Renal cortical epithelial cell (primary cell): ENCODE measurements at places on chromosomes 4 and X. TPM values are rescaled to one million over a fixed set of nuclear protein-coding genes. Genes with fewer than 3 reads are reported as not detected.

DNA sequence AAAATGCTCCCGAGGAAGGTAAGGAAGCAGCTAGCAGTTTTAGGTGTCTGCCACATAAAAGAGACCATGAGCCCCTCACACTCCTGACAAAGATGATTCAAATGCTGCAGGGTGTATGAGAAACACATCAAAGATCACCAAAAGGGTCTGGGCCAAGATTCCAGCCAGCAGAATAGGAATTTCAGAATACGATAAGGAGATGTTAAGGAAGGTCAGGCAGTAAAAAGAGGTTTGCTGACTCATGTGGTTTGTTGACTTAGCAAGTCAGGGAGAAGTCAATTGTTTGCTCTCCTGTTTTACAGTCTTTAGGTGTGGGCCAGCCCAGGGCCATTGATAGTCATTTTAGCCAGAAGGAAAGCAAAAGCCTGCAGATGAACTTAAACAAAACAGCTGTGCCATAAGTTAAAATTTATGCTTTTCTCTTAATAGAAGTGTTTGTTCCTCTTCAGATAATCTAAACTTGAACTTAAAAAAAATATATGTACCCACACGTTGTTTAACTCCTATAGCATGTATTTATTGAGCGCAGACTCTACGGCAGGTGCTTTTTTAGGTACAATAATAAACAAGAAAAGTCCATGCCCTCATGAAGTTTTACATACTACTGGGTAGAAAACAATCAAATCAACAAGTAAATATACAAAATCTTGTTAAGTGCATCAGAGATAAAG is 115.6 kb downstream of the CAMK2D start:
- DNase-seq: peak; percentile 93

DNA sequence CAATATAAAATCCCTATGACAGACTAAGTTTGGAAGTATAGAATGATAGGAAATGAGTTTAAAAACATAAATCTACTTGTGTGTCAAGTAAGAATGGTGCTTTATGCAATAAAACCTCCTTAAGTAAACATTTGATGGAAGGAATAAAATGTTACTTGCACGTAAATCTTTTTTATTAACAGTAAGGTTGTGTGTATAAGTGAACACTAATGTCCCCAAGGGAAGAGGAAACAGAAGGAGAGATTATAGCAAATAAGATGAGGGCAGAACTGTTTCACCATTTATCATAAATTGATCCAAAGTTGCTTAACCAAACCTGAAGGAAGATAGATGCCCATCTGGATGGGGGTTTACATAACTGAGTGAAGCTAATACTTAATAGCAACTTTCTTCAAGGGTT is 86.8 kb downstream of the FRMPD4 start:
- no peak for DNase-seq

The KDR gene
- 0.17 and 0.30 TPM in 2 replicates for total RNA-seq

- DNase-seq: peak; percentile 72
These were observed 47.6 kb downstream of the ADD1 start for GRCh38 chr4:2891294-2891693.

DNA sequence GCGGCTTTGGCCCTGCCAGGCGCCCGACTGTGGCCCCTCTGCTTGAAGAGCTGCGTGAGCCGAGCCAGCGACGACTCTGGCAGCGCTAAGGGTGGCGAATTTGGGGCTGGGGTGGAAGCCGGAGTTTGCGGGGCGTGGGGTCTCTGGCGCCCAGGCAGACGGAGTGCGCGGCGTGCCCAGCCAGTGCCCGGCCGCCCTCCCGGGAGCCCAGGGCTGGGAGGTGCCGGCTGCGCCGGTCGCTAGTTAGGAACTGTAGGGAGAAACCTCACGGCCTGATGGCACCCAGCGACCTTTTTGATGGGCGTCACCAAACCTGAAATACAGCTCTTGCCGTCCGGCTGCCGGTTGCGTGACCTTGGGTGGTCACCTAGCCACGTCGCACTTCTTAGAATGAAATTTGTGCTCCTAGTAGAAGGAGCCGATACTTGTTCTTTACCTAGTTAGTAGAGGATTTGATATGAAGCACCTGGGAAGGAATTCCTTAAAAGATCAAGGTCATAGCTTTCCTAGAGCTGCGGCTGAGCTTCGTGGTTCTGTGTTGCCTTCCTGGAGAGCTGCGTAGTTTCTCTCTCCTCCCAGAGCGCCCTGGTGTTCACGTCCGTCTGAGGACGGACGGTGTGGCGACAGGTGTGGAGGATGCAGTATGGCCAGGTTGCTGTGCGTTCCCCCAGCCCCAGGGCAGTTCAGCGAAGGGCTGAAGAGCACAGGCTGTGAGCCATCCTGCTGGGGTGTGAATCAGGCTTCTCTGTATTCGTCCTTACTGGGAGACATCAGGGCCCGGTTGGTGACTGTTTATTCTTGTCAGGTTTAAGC is 680 bp downstream of the MAEA start:
- no peak for DNase-seq

DNA sequence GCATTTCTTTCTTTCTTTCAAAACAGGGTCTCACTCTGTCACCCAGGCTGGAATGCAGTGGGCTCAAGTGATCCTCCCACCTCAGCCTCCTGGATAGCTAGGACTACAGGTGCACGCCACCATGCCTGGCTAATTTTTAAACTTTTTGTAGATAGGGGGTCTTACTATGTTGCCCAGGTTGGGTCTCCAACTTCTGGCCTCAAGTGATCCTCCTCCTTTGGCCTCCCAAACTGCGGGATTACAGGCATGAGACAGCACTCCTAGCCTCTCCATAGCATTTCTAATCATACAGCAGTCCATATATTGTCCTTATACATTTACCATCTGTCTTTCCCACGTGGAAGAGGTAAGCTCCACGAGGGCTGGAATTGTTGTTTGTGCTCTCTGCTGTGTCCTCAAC is 2.0 kb upstream of the FHIP1A start:
- no peak for DNase-seq

GRCh38 chr4:104490770-104491480 is 3.8 kb downstream of the CXXC4 start:
- DNase-seq: peak; percentile 54

GRCh38 chrX:129161108-129161507 is 362.2 kb downstream of the SMARCA1 start:
- DNase-seq: no peak

GRCh38 chr4:48985976-48986653 is at the start of gene CWH43:
Gene CWH43, plus strand, starts transcription at chr4:48986275. Its CDS starts 155 bp downstream, at chr4:48986430.
- DNase-seq: no peak

GRCh38 chr4:24160358-24160757 is 270.5 kb upstream of the PPARGC1A start:
- peak; percentile 23 for DNase-seq

GRCh38 chr4:148800940-148801339 is 358.7 kb upstream of the NR3C2 start:
- no peak for DNase-seq

DNA sequence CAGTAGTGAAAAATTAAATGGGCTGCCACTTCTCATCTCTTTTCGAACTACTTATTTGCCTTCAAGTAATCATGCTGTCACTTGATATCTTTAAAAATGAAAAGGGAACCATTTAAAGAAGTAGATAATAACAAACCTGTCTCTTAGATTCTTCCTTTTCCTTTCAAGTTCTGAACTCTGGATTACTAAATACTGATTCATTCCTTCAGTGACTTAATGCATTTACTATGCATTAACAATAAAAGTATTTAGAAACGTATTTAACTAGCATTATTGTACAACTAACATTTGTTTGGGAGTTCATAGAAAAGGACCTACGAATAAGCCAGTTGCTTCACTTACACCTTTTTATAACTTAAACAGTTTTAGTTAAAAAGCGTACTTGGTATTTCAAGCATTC is 61.1 kb upstream of the RAB33B start:
- no peak for DNase-seq

The C1QTNF7 gene
- not detected in 2 replicates for total RNA-seq
